ENCODE measurements at places on chromosomes 1 and 21.

- DNase-seq = no peak
Observed at GRCh38 chr1:209810783-209811182, 4.8 kb upstream of the IRF6 start.

- no peak for DNase-seq
Observed at GRCh38 chr1:228362884-228363450, 43.7 kb downstream of the TRIM11 start.

DNA sequence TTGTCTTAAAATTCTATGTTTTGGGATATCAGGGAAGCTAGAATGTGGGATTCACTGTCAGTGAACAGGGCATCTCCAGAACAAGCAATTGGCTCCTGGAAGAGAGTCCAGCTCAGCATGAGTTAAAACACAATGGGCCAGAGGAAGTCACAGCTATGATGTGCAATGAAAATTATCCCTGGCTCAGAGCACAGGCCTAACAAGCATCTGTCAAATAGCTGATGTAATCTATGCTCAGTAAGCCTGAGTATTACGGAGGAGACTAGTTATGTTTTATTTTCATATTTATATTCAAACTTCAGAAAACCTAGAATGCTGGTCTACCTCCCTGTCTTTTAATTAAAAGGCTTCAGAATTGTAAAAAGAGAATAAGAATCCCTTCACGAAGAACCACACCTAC, 41.6 kb downstream of the PARP1 start:
- no peak for DNase-seq

GRCh38 chr1:183987593-183988318, 49.8 kb downstream of the COLGALT2 start:
- DNase-seq = no peak

GRCh38 chr1:81999364-81999763, 198.6 kb downstream of the ADGRL2 start:
- DNase-seq = no peak

GRCh38 chr21:42942244-42942643, 16.8 kb upstream of the ERVH48-1 start:
- DNase-seq = no peak

- DNase-seq = no peak
Observed at GRCh38 chr1:2968471-2968881, 52.8 kb upstream of the ACTRT2 start.

GRCh38 chr1:116971258-116971860, 30.2 kb upstream of the CD101 start:
- no peak for DNase-seq

- DNase-seq = peak; percentile 23
Observed at GRCh38 chr1:240149484-240150094, 57.9 kb downstream of the FMN2 start.

- no peak for DNase-seq
Observed at GRCh38 chr1:185467122-185467521, 150.1 kb upstream of the IVNS1ABP start.

DNA sequence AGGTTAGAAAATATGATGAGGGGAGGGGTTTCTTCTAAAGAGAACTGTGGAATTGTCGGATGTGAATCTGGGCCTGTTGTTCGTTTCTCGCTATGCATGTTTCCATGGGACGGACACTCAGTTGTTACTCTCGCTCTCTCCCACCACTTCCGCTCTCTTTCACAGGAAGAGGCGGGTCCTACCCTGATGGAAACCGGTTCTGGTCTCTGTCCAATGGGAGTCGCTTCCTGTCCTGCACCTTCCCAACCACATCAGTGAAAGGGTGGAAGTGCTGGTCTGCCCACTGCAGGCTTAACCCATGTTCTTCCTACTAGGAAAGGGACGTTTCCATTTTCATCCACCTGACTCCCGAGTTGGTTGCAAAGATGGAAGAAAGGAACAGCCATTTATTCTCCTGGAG, 119.4 kb downstream of the KCNJ15 start:
- no peak for DNase-seq

- DNase-seq = no peak
Observed at GRCh38 chr1:24343412-24344089, 24.4 kb downstream of the GRHL3 start.

- DNase-seq = no peak
Observed at GRCh38 chr1:35668506-35668905, 27.2 kb upstream of the PSMB2 start.

DNA sequence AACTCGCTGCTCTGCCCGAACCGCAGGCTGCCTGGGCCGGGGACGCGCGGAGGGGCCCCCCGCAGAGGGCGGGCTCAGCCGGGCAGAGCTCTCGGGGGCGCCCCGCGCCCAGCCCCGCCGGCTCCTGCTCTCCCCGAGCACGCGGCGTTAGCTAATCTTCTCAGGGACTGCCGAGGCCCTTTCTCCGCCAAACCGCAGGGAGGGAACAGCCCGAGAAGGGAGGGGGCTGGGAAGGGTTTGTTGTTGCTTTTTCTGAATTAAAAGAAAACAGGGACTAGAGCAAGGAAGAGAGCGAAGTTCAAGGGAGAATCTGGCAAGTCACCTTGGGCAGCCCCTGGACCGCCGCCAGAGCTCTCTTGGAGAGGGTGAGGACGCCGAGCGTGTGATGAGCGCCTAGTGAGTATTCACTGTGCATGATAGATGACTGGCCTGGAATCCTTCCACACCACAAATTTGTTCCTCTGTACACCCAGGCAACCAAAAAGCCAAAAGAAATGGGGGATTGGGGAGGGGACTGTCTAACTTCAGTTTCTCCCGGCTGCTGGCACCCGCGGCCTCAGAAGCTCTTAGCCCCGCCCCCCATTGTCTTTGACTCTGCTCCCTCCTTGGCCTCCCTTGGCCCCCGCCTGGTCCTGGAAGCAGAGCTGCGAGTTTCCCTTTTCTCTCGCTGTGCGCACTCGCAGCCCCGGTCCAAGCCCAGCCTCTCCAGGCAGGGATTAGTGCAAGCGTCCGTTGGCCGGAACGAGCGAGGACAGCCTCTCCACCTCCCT, 19.7 kb upstream of the LMX1A start:
- DNase-seq = peak; percentile 67

DNA sequence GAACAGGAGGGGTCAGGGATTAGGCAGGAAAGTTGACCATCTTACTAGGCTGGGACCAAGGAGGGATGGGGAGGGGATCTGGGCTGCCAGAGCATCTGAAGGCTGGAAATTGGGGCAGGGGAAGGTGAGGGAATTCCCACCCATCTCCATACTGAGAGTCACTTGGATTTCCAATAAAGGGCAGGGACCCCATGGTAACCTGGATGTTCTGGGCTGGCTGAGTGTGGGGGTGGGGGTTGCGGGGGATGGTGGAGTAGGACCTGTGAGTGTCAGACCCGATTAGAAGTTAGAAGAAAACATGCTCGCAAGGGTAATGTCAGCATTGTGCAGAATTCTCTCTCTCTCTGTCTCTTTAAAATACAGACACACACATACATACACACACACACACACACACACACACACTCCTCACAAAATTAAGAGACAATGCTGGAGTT, 40.0 kb upstream of the EPS15 start:
- no peak for DNase-seq

DNA sequence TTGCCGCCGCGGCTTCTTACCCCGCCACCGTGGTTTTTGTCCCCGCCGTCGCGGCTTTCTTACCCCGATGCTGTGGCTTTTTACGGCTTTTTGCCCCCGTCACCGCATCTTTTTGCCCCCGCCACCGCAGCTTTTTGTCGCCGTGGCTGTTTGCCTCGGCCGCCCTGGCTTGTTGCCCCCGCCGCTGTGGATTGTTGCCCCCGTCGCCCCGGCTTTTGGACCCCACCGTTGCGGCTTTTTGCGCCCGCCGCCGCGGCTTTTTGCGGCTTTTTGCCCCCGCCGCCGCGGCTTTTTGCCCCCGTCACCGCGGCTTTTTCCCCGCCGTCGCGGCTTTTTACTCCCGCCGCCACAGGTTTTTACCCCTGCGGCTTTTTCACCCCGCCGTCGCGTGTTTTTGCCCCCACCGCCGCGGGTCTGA, 3934.3 kb downstream of the SRGAP2C start:
- DNase-seq = no peak

DNA sequence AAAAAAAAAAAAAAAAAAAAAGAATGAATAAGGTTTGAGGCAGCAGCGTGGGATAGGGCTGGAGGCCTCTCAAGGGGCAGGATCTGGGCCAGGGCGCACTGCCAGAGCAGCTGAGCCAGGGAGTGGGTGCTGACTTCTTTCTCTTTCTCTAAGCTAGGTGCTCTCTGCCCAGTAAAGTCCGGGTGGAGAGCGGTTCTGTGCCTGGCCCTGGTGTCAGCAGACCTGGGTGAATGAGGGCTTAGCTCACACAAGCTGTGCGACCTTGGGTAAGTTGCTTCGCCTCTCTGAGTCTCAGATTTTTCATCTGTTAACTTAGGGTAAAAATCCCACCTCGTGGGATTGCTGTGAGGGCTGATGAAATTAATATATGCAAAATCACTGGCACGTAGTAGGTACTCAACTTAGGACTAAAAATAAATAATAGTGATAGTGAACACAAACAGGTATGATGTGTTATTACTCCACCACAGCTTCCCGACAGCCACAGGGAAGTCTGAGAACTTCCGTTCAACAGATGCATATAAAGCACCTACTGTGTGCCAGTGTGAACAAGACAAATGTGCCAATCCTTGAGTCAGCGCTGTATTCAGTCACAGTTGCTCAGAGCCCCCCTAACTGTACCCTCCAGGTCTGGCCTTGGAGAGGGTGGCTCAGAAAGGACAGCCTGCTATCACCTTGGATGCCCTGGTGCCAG, 2.0 kb upstream of the FAM131C start:
- no peak for DNase-seq

DNA sequence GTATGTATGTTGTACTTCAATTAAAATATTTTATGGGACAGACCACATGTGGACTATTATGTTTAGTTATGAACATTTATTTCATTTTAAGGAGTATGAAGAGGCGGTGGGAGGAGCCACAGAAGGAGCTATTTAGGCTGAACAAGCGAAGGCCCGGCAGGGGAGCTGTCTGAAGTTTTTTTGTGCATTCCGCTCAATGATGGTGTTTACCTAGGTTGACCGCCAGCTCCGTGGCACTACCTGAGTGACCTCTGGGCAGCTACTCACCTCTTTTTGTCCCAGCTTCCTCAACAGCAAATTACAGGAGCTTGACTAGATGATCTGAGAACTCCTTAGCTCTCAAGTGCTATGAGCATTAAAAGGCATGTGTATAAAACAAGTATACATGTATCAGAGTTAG, 32.7 kb upstream of the C1orf198 start:
- DNase-seq = no peak

GRCh38 chr1:245091818-245092637, 62.8 kb upstream of the KIF26B start:
- no peak for DNase-seq

DNA sequence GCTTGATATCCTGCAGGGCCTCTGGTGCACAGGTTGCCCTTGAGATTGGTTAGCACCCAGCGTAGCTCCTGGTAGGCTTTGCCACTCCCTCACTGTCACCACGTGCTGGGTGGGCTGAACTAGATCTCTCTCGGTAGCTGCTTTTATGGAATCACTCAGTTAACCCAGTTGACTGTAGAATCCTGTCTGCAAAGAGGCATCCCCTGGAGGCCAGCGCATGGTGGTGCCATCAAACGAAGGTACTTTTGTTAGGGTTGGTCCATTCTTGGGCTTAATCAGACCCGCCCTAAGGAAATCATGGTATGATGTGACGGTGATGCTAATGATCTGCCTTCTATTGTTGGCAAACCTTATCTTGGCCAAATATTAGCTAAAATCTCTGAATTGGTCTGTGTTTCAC, 153.4 kb downstream of the GALNT2 start:
- DNase-seq = no peak

- DNase-seq = peak; percentile 62
Observed at GRCh38 chr21:36966066-36966820, at the start of gene HLCS. TSS of gene HLCS (minus strand) at chr21:36966669. CDS start at chr21:36966638, 31 bp downstream.

DNA sequence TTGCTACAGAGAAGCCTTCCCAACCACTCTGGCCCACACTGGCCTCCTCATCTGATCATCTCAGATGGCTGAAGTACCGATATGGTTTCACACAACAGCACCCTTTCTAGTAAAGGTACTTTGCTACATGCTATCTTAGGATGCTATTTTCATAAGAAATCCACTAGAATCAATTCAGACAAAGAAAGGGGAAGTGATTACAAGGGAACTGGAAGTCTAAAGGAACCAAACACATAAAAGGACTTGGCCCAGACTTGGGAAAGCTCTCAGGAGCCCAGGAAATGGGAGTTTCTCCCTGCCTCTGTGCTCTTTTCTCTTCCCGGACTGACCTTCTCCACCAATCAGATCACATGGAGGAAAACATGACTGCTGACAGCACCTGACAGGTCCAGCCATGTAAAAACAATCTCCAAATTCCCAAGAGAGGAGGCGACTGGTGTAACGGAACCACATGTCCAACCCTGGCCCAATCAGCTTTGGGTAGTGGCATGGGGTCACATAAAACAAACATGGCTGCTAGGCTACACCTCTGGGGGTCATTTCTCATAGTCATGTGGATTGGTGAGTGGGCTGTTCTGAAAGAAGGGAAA, 12.7 kb upstream of the FOXE3 start:
- DNase-seq = no peak

GRCh38 chr1:169105434-169106094, 926 bp upstream of the ATP1B1 start:
- no peak for DNase-seq

DNA sequence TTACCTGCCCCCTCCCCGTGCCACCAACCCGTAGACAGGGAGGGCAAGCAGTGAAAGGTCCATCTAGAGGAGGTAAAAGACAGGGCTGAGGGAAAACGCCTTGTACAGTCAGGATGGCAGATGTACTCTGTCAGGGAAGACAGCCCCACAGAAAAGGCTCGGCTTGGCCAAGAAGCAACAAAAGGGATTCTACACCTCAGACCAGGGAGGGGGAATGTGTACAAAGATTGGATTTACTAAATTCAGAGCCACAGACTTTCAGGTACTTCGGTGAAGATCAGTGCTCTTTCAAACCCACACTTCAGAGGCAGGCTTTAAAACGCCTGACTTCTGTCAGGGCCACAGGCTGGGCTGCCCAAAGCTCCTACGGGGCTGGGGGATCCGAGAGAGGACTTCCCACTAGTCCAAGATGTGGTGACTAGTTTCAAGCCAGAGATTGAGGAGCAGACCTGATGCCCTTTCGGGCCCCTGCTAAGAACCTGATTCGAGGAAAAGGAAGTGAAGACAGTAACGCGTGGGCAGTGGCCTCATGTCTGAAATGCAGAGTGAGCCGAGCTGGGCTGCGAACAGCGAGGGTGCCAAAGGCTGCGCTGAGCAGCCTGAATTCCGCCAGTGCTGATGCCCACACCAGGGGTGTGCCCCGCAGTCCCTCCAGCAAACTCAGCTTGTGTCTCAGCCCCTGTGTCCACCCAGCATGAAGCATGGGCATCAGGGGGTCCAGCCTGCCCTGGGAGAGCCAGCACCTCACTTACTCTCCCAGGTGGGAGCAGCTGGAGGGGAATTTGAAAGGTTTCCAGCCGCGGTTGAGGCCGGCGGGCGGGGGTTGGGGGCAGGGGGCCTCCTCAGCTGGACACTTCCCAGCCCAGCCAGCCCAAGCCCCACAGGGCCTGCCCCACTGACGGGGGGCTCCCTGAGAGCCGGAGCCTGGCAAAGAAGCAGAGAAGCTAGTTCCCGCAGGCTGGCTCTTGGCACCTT, 36.2 kb downstream of the KIAA1614 start:
- no peak for DNase-seq

- DNase-seq = no peak
Observed at GRCh38 chr1:183144752-183145151, 41.3 kb upstream of the LAMC2 start.

DNA sequence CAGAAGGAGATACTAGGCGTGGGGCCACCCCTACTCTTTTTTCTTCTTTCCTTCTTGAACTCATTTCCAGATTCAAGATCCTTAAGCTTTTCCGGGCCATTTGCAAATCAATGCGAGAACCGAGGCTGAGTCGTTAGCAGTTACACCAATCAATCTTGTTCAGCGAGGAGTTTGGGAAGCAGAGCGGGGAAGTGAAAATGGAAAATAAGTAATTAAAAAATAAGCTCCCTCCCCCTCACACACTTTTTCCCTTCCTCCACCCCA, 1.7 kb upstream of the NEGR1 start:
- DNase-seq = no peak

GRCh38 chr1:180262628-180263488, 32.8 kb downstream of the LHX4 start:
- DNase-seq = no peak

All from neuronal stem cell (in vitro differentiated cells).